T-cell (primary cell): ENCODE measurements at places on chromosomes 2 and 18.

- no peak for DNase-seq
These were observed 144.2 kb upstream of the DLGAP1 start for GRCh38 chr18:4599312-4599711.

- no peak for DNase-seq
These were observed 204.9 kb upstream of the CYRIA start for GRCh38 chr2:16870491-16871076.

- DNase-seq, result no peak
These were observed 6.2 kb downstream of the LTBP1 start for GRCh38 chr2:32952761-32953476.

GRCh38 chr18:27609221-27609620 is 424.1 kb upstream of the CHST9 start:
- no peak for DNase-seq

DNA sequence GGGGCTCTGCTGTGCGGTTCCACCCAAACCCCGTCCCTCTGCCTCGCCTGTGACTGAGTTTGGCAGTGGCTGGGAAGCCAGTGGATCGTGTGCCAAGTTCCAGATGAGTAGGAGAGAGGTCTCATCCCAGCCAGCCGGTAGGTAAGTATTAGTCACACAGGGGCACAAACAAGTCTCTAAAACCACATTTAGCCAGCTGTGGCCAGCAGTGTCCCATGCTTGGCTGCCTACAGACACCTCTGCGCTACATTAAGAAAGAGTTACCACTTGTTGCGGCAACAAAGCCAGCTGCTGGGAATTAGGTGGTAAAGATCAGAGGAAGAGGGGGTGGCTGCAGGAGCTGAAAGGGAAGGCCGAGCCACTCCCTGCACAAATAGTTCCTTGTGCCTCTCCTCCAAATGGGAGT is 81.2 kb downstream of the GATA6 start:
- DNase-seq, result no peak

GRCh38 chr2:127485051-127485693 is 41.1 kb downstream of the IWS1 start:
- no peak for DNase-seq

GRCh38 chr2:175251425-175252041 is 70.0 kb upstream of the ATP5MC3 start:
- no peak for DNase-seq

GRCh38 chr2:196510246-196510645 is 129.3 kb upstream of the CCDC150 start:
- DNase-seq, result no peak

- DNase-seq, result no peak
These were observed 63.7 kb upstream of the ZCCHC2 start for GRCh38 chr18:62458868-62459716.

GRCh38 chr2:28296243-28296642 is 96.4 kb upstream of the FOSL2 start:
- DNase-seq, result no peak

DNA sequence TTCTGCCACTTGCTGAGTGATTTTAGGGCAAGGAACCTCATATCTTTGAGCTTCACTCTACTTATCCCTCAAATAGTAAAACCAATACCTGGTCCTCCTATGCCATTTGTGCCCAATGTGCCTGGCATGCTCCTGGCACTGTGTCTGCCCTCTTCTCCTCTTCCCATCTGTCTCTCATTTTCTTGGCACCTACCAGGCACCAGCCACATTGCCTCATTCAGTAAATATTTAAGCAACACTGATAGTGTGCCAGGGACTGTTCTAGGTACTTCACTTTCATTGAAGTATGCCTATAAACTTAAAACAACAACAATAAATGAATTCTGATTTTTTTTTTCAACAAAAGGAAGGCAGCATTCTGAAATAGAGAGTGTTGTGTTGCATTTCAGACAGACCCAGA is 15.1 kb upstream of the BOD1L2 start:
- no peak for DNase-seq

DNA sequence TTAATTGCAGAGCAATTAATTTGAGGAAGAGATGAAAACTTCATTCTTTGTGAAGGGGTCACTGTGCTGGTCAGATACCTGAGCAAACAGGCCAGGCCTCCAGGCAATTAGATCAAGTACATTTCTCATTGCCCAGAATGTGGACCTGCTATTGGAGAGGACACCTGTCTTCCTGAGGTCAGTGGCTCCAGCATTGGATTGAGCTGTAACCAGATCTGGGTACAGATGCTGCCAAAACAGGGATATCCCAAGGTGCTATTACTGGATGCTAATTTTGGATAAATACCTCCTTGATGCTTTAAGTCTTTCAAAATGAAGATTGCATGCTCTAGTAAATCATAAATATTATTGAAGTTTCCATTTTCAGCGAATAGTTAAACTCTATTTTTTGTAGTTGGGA is 131.5 kb downstream of the FAM161A start:
- no peak for DNase-seq

DNA sequence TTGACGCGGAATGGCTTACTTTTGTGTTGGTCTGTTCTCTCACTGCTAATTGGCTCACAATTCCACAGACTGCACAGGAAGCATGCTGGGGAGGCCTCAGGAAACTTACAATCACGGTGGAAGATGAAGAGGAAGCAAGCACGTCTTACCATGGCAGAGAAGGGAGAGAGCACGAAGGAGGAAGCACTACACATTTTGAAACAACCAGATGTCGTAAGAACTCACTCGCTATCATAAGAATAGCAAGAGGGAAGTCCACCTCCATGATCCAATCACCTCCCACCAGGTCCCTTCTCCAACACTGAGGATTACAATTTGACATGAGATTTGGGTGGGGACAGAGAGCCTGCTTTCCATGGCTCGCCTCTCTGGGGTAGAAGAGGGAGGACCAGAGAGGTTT is 106.2 kb downstream of the KCNF1 start:
- DNase-seq, result no peak

GRCh38 chr2:200748779-200749178 is 62.9 kb upstream of the BZW1 start:
- no peak for DNase-seq

GRCh38 chr2:236254674-236255073 is 9.5 kb downstream of the ASB18 start:
- DNase-seq, result no peak

GRCh38 chr2:213306316-213306942 is 22.2 kb downstream of the SPAG16 start:
- DNase-seq, result no peak

GRCh38 chr2:27914041-27914804 is 23.7 kb downstream of the BABAM2 start:
- no peak for DNase-seq

- DNase-seq, result no peak
These were observed 70.1 kb upstream of the STPG4 start for GRCh38 chr2:47225061-47225783.

DNA sequence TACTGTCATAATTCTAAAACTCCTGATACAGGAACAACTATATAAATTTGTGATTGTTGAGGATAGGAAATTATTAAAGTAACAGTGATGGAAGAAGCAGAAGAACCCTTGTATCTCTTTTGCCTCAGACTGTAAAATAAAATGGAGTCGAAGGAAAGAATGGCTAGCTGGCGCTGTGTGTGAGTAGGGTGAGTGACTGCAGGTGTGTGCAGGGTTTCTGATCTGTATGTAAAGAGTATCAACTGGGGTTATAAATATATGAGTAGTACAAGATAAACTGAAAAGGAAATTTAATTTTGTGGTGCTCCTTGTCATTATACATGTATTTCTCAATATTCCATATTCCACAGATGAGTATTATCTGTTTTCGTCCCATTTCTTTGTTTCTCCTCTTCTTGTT is 15.2 kb downstream of the POLI start:
- DNase-seq, result no peak

DNA sequence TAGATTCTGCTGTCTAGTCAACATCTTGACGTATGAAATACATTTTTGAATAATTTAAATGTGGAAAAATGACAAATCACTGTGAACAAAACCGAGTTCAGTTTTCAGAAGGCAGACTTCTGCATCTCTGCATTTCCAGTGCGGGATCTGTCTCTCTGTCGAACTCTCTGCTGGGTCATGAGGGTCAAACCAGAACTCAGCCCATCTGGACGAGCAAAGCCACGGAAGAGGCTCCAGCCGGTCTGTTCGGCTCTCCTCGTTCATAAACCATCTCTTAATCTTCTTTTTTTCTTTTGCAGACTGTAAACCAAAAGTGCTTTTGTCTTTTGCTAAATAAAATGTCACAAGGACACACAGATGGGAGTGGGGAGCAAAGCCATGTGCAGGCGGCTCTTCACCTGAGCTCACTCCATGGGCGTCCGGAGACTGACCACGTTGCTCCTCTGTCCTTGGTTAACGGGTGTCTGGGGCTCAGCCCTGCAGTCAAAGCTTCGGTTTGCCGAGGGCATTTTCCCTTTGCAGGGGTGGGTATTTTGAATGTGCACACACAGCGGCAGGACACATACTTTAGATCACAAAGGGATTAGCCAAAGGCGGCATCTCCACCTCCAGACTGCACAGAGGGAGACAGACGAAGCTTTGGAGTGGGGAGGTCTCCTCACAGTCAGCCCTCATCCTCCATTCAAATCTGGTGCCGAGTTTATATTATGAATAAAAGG is 737.9 kb upstream of the SALL3 start:
- no peak for DNase-seq

GRCh38 chr2:133039531-133039930 is 369.5 kb upstream of the LYPD1 start:
- no peak for DNase-seq

GRCh38 chr2:239358062-239358754 is 42.6 kb downstream of the HDAC4 start:
- DNase-seq, result no peak

DNA sequence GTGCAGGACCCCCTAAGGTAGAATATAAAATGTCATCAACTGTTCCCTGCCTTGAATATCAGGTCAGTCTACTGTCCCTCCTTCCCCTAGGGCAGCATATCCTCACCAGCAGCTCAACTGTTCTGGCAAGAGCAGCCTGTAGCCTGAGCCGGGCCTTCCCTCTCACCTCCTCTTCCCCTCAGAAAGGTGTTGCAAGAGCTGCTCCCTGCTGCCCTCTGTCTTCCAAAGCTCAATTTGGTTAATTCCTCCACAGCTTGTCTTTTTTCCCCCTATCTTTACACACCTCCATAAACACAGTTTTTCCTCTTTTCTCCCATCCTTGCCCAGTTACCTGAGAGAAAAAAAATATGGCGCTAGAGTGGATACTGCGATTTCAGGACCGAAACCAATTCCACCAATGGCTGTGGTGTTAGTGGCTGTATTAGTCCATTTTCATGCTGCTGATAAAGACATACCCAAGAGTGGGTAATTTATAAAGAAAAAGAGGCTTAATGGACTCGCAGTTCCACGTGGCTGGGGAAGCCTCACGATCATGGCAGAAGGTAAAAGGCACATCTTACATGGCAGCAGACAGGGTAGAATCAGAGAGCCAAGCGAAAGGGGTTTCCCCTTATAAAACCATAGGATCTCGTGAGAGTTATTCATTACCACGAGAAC is 184.7 kb downstream of the MREG start:
- DNase-seq, result peak; percentile 10

- no peak for DNase-seq
These were observed 93.9 kb downstream of the CABYR start for GRCh38 chr18:24232800-24233199.

- DNase-seq, result no peak
These were observed 32.9 kb downstream of the APOB start for GRCh38 chr2:21010813-21011439.

- no peak for DNase-seq
These were observed 197.8 kb downstream of the MEMO1 start for GRCh38 chr2:31813016-31813415.

GRCh38 chr2:209581040-209581439 is 157.2 kb downstream of the MAP2 start:
- DNase-seq, result no peak

- no peak for DNase-seq
These were observed 114.0 kb downstream of the LYPD6B start for GRCh38 chr2:149152469-149152953.

DNA sequence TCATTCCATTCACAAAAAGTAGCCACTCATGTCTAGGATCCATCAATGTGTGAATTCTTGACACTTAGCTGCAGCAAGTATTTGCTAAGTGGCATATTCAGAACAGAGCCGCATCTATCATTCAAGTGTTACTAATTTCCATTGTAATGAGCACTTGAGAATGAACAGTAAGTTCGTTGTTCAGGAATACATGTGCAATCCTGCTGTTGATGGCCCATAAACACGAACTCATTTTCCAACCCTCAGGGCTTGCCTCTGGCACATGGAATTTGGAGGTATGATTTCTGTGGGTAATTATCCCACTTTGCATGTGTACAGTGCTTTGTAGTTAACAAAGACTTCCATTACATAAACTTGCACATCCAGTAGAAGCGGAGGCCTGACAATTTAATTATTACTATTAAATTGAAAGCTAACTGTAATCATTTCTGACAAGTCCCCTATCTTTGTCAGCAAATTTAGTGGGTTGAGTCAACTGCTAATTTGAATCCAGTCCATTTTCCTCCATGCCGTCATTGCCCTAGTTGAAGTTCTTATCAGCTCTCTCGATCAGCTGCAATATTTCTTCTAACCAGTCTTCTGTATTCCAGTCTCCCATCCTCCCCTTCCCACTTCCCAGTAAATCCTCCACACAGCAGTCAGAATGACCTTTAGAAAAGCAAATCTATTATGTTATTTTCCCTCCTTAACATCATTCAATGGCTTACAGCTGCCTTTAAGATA is 116.0 kb upstream of the AQP4 start:
- no peak for DNase-seq

DNA sequence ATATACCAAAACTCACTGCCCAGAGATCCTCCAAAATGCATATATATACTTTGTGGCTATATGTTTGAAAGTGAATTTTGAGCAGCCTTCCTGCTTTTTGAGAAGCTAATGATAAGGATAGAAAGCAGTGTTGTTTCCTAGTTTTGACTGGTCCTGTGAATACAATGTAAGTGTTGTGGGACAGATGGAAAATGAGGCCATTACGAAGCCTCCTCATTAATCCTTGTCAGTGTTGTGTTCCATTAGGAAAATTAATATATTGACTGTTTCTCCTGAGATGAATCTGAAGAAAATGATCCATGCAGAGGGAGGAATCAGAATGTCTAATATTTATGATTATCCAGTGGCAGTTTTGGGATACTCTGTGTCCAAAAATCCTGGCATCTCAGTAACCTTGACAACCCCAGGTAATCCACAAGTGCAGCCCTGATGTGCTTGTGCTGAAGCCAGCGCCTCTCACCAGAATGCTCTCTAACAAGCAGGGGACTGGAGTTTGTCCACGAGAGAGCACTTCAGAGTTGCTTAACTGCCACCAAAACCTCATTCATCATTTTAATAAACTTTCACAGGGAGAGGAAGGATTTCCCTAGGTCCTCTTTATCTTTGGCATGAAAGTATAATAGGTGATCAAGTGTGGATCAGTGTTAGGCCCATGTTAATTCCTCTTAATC is 418.6 kb downstream of the CMPK2 start:
- no peak for DNase-seq

DNA sequence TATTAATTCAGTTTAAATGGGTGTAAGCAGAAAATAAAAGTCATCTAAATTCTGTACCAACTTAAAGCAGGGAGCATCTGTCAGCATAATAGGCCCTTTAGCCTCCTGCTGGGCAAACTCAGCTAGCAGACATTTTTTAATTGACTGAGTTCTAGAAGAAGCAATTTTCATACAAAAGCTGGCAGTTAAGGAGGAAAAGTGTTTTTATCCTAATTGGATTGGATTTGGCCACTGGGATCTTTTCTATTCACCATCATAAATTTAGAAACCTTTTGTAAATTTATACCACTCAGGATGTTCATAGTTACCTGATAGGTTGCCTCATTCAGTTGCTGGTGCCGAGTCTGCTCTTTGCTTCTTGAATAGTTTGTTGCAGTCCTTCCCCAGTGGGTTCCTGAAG is 262.7 kb upstream of the FSIP2 start:
- no peak for DNase-seq

GRCh38 chr2:229235131-229235914 is 35.8 kb downstream of the PID1 start:
- no peak for DNase-seq

GRCh38 chr18:21194871-21195771 is 46.9 kb upstream of the GREB1L start:
- DNase-seq, result no peak
